Activated CD4-positive, alpha-beta T cell treated with anti-CD3 and anti-CD28 coated beads for 24 hours (primary cell): ENCODE measurements at places on chromosomes 2 and 18.

GRCh38 chr18:79531926-79532312 lies 136.2 kb downstream of the NFATC1 start:
- DNase-seq: no peak

DNA sequence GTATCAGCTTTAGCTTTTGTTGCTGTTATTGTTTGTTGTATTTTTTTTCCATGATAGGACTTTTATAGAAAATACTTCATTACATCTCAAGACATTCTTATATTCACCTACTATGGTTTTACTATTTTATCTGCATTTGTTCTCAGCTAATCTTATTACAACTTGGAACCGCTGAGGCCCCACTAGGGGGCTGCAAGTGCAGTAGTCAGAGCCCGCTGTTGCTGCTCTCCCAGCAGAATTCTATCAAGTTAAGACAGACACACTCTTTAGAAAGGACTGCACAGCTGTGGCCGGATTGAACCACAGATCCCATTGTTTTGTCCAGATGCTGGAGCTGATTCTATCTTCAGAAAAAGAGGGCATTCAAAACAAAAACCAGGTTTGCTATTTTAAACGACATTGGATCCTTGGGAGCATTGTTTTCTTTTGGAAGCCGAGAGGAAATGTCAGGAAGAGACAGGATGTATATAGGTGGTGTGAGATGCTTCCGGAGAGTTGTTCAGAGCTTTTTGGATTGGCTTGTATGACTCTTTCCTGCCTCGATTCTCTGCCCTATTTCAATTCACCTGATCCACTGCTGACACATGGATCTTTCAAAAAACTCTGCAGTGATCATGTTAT lies 105.7 kb upstream of the GAREM1 start:
- no peak for DNase-seq

- no peak for DNase-seq
Measured at GRCh38 chr2:156892467-156893281, 364.8 kb upstream of the GALNT5 start.

DNA sequence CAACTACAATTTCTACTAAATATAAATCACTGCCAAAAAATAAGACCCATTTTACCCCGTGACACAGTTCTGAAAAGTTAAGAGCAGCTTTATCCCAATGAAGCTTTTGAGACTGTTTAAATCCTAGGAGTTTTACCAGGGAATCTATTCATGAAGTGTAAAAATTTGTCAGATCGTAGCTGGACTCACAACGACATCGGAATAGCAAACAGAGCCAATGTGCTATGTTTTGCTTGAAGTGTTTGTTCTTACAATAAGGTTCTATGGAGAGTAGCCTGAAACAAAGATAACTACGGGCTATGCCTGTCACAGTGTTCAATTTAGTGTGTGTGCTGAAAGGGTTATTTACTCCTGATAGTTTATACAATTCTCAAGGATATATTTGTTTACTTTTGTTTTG lies 78.5 kb upstream of the L3MBTL4 start:
- no peak for DNase-seq

DNA sequence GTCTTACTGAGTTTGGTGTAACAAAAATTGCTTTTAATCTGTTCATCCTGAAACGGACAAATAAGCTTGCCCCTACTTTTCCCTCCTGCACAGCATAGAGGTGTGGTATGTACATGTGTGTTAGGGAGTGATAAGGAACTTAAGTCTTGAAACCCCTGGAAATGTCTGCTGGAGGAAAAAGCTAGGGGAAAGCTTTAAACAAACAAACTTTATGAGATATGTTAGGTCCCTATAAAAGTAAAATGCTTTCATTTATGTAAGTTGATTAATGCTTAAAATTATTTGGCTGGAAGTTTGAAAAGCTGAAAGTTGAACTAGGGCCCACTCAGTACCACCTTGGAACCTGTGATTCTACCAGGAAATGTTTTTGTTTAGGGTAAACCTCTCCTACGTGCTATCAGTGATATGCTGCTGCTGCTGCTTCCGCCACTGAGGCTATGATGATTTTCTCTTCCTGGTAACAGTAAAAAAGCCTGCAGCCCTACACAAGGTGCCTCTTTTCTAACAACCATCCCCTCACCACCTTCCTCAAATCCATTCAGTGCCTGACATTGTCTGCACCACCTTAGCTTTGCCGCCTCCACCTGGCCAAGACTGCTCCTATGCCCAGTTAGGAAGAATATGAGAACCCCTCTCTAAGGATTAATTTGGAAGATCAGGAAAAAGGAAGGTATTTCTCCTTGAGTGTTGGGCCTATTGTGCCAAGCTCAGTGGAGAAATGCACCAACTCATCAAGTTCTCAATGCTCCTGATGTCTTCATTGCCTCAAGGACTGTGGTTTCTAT lies 2.5 kb upstream of the YES1 start:
- DNase-seq: no peak

- no peak for DNase-seq
Measured at GRCh38 chr2:9971890-9972289, 20.4 kb downstream of the GRHL1 start.

DNA sequence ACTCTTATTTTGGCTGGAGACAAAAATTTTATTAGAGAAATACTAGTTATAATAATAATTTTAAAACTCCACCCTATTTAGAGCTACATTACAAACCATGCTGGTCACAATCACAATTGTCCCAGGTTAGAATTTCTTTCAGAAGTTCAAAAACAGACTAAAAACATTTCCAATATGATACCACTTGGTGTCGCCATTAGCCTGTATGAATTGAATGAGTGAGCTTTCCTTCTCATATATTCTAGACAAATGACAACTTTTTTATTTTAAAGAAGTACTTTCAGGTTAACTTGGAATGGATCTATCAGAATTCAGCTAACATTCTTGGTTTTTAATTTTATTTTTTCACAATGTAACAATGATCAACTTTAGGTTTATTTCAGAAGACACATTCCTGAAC lies 48.0 kb downstream of the SERPINB8 start:
- DNase-seq: no peak

GRCh38 chr2:202700075-202700901 lies 65.5 kb downstream of the FAM117B start:
- no peak for DNase-seq

GRCh38 chr18:40789286-40789685 lies 1165.7 kb upstream of the PIK3C3 start:
- DNase-seq: no peak

DNA sequence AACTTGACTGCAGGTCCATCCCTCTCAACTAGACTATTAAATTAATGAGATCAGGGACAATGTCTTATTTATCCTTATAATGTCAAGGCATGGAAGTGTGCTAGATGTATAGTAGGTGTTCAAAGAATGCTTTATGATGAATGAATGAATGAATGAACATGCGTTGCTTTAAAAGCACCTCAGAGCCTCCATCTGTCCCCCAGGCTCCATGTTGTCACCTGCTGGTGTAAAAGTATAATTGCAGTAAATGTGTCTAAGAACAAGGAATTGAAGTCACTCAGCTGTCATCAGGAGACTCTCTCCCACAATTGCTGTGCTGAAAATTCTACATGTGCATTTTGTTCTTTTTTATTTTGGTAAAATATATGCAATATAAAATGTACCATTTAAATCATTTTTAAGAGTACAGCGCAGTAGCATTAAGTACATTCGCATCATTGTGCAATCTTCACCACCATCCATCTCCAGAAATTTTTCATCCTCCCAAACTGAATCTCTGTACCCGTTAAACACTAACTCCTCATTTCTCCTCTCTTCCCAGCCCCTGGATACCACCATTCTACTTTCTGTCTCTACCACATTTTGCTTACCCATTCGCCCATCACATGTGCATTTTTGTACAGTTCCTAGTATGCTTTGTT lies 52.6 kb downstream of the GNAL start:
- no peak for DNase-seq

DNA sequence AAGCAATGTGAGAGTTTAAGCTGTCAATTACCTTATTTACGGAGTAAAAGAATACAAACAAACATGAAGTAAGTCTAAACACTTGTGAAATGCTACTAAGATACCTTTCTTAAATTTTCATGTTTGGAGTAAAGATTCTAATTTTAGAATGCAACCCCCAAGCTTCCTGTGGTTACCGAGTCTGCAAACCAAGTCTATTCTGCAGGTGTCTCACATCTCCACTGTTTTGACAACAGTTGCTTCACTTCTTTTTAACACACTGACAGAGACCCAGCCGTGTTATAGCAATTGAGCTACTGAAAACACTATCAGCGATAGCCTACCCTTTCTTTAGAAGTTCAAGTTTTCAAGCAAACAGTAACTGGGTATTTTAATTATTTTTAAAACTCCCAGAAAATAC lies 608.3 kb downstream of the ERBB4 start:
- DNase-seq: no peak

GRCh38 chr2:232345251-232345650 lies 33.3 kb upstream of the ALPP start:
- DNase-seq: no peak

DNA sequence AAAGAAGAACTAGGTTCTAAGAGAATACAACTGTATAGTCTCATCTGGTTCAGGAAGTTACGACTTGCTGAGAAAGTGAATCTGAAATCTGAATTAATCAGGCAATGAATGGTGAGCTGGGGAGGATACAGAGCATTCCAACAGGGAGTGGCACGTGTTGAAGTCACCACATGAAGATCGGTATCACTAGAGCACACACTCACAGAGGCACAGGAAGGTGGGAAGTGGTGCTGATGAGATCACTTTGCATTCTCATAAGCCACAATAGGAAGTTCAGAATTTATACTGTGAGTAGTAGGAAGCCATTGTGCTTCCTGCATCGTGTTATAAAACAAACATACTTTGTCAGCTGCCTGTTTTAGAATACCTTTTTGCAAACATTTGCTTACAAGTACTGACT lies 615.0 kb upstream of the DDX18 start:
- DNase-seq: no peak

GRCh38 chr2:61995065-61995464 lies 89.6 kb downstream of the COMMD1 start:
- no peak for DNase-seq

- DNase-seq: no peak
Measured at GRCh38 chr2:230934231-230935129, 9.4 kb upstream of the GPR55 start.

- no peak for DNase-seq
Measured at GRCh38 chr18:77366720-77367641, 117.3 kb downstream of the GALR1 start.

GRCh38 chr2:146642066-146642465 lies 1202.8 kb upstream of the ACVR2A start:
- DNase-seq: no peak

DNA sequence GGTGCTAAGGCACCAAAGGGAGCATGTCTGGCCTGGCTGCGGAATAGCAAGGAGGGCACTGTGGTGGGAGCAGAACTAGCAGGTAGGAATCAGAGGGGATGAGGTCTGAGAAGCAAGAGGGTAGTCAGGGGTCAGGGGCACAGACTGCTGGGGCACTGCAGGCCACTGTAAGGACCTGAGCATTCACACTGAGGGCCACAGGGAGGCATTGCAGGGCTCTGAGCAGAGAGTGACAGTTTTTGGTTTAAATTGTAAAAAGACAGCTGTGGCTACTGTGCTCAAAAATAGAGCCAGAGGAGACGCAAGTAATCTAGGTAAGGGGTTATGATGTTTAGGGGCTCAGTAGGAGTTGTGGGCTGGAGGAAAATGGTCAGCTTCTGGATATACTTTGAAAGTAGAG lies 41.5 kb downstream of the ARHGAP25 start:
- DNase-seq: no peak

GRCh38 chr2:7658486-7658885 lies 741.3 kb downstream of the RNF144A start:
- no peak for DNase-seq

- no peak for DNase-seq
Measured at GRCh38 chr2:169036736-169037440, 5.8 kb upstream of the ABCB11 start.

DNA sequence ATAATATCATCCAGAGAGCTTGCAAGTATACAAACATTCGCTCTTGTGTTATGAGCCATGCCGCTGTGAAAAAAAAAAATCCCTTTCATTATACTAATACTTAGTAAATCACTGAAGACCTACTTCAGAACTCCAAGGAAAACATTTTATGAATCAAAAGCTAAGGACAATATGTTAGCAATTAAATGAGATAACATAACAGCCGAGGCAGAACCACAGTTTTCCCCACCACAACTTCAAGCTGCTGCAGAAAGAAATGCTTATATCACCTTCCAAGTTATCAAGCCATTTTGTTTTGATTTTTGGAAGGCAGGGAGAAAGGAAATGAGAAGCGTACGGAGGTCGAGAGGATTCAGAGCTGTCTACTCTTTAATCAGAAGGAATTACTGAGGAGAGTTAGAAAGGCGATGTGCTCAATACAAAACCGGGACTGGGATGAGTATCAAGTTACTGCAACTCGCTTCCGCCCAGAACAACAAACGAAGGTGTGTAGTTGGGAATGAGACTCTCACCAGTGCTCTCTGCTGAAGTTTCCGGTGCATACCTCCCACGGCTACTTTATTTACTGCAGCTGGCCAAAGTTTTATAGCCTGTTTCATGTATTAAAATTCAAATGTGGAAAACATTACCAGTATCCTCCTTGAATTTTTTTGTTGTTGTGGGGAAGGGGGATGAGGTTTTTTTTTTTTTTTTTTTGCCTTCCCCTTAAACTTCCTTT lies 292.2 kb upstream of the CCDC68 start:
- DNase-seq: no peak

- DNase-seq: no peak
Measured at GRCh38 chr2:54801352-54801751, 77.9 kb downstream of the EML6 start.

GRCh38 chr2:178761759-178762371 lies 45.4 kb downstream of the TTN start:
- no peak for DNase-seq

DNA sequence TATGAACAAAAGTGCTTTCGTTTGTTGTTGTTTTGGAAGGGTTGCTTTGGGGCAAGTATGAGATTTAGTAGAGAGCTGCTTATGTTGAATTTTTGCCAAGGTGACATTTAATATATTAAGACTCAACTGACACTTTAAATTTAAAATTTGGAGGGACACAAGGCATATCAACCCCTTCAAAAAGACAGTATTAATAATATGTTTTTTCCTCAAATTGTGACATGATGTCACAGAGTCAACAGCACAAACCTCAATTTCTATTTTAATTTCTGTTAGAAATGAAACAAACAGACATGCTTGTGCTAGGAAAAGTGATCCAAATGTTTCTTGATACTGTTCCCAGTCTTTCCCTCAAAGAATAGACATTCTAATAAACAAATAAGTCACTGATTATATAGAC lies 218.9 kb downstream of the CYRIA start:
- no peak for DNase-seq
